ENCODE measurements at places on chromosomes 12 and 14.

GRCh38 chr14:99166506-99166905 is 105.5 kb downstream of the BCL11B start:
- no peak for DNase-seq

DNA sequence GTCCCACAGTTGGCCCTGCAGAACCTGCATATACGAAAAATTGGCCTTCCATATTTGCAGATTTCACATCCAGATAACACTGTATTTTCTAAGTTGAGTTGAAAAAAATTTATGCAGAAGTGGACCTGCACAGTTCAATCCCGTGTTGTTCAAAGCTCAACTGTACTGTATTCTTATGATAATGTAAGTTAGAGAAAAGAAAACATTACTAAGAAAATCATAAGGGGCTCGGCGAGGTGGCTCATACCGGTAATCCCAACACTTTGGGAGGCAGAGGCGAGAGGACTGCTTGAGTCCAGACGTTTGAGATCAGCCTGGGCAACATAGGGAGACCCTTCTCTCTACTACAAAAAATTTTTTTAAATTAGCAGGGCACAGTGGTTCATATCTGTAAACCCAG is 18.2 kb upstream of the SLC35E3 start:
- no peak for DNase-seq

DNA sequence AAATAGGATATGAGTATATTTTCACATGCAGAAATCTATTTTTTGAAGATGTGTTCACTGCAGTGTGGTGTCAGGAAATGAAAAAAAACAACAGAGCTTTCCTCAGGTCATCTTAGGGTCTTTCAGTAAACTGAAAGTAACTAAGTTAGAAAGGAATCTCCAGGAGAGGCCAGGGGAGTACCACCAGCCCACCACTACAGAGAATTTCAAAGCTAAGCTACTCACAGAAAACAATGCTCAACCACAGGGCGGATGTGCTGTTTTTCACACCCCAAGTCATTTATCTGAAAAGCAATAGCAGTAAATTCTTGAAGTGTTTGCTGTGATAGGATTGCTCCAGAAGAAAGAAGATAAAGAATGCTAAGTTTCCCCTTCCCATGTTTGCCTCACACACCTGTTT is 79.0 kb downstream of the IFNG start:
- DNase-seq, result peak; percentile 43

GRCh38 chr12:82326905-82327503 is 31.2 kb downstream of the CCDC59 start:
- DNase-seq, result no peak

- DNase-seq, result no peak
Observed at GRCh38 chr12:89575374-89575773, 49.5 kb upstream of the POC1B start.

DNA sequence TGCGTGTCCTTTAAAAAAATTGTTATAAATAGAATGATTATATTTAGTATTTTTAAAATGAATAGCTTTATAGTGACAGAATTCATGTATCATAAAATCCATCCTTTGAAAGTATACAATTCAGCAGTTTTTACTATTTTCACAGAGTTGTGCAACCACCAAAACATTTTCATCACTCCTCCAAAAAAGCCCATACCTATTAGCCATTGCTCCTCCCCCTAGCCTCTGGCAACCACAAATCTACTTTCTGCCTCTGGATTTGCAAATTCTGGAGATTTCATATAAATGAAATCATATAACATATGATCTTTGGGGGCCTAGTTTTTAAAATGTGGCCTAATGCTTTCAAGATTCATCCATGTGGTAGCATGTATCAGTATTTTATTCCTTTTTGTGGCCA is 117.9 kb upstream of the MED13L start:
- DNase-seq, result no peak
